Coronary artery (tissue), 2 donors: ENCODE measurements at places on chromosomes 2 and 18.

GRCh38 chr2:23250371-23250770, 134.6 kb upstream of the KLHL29 start:
- DNase-seq: no peak

GRCh38 chr2:224312741-224313140, 89.2 kb downstream of the FAM124B start:
- DNase-seq: no peak

DNA sequence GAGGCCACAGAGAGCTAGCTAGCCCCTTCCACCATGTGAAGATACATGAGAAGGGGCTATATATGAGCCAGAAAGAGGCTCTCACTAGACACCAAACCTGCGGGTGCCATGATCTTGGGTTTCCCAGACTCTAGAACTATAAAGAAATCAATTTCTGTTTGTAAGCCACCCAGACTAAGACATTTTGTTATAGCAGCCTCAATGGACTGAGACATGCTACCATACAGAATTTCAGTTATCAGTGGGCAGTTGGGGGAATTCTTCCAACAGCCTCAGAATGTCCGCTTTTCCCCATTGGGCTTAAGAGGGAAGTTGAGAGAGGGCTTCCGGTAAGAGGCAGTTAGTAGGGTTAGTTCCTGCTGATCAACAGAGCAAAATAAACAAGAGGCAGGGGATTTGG, 39.2 kb downstream of the TNP1 start:
- no peak for DNase-seq

DNA sequence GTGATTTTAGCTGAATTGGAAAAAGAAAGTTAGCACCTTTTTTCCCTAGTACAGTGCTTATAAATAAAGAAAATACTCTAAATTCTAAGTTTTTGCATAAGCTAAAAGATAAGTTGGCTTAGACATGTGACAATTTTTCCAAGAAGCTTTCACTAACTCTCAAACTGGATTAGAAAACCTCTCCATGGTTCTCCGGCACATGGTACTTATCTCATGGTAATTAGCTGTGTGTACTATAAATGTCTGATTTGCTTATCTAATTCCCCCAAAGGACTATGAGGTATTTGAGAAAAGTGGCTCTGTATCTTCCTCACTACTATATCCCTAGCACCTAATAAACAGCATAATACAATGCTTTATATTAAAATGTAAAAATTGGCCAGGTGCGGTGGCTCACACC, 71.1 kb downstream of the ROCK1 start:
- no peak for DNase-seq

DNA sequence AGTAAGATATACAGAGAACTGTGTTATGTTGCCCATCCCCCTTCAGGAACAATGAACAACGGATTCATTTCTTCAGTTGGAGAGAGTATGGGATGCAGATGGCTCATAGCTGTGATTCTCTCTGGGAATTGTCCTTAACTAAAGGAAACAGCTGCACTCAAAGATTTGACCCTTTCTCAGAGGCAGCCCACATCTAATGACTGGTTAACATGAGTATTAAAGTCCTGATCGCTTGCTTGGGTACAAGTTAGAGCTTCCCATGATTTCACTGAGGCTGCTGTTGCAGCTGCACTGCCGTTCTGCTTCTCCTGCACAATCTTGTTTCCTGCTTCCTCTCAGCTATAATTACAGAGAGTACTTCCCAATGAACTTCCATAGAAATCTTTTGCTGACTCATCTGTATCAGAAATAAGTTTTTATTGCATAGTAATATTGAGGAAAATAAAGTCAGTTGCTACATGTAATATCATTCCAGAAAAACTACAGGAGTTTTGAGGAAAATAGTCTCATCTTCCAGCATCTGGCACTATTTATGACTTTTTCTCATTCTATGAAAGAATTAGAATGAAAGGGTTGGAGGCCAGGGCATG, 12.8 kb upstream of the SCN9A start:
- DNase-seq: no peak

DNA sequence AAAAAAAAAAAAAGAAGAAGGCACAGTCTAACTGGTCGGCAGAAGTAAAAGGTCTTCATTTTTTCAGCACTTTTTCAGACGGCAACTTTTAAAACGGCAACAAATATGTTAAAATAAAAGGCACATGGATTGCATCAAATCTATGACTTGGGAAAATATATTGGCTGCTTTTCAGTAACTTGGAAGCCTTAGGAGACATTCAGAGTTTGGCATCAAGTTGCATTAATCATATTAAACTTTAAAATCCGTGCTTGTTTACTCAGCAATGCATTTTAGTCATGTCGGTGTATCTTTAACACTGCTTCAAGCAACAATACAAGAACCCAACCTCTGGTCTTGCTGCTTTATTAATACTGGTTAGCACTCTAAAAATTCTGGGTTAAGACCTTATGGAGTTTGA, 111.1 kb downstream of the MEP1B start:
- no peak for DNase-seq

- DNase-seq: no peak
Observed at GRCh38 chr2:113812204-113812603, 55.8 kb upstream of the SLC35F5 start.
